Epithelial cell of esophagus (primary cell): ENCODE measurements at places on chromosomes 7 and 10.

- no peak for DNase-seq
These were observed 22.1 kb downstream of the GET4 start for GRCh38 chr7:898460-898854.

DNA sequence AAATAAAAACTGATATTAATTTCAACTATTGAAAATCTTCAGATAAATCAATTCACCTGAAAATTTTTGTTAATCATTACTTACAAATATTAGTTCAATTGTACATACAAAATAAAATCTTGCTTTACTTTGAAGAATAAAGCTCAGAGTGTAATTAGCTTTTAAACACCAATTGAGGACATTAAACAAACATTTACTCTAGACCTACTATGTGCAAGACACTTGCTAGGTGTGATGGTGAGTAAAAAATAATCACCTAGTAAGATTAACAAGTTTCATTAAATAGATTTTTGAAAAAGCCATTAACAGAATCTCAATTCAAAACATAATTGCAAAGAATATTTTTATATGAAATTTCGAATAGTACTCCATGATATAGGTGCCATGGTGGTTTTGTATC lies 3.9 kb upstream of the MLLT10 start:
- no peak for DNase-seq

GRCh38 chr10:42780456-42780855 lies 2.1 kb upstream of the BMS1 start:
- DNase-seq: no peak

DNA sequence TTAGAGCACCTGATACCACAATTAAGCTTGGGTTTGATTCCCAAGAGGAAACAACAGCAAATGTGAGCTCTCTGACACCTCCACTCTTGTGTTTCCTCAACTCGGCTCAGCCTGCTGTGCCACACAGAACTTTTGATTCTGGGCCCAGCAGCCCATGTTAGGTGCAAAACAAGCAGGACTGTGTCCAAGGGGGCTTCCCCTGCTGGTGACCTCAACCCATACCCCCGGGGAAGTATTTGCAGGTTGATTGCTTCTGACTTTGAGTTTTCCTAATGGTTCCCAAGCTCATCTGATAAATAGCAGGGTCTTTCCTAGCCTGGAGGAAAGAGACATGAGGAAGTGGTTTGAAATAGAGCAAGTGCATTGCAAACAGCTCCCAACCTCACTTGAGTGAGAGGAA lies 43.5 kb upstream of the ADAM12 start:
- no peak for DNase-seq

- DNase-seq: no peak
These were observed 129.9 kb upstream of the AGK start for GRCh38 chr7:141421306-141421705.
